Stimulated activated CD4-positive, alpha-beta T cell treated with anti-CD3 and anti-CD28 coated beads, Interleukin-15, amount 100 ng/mL, for 1 hour (primary cell): ENCODE measurements at places on chromosomes 3 and 15.

DNA sequence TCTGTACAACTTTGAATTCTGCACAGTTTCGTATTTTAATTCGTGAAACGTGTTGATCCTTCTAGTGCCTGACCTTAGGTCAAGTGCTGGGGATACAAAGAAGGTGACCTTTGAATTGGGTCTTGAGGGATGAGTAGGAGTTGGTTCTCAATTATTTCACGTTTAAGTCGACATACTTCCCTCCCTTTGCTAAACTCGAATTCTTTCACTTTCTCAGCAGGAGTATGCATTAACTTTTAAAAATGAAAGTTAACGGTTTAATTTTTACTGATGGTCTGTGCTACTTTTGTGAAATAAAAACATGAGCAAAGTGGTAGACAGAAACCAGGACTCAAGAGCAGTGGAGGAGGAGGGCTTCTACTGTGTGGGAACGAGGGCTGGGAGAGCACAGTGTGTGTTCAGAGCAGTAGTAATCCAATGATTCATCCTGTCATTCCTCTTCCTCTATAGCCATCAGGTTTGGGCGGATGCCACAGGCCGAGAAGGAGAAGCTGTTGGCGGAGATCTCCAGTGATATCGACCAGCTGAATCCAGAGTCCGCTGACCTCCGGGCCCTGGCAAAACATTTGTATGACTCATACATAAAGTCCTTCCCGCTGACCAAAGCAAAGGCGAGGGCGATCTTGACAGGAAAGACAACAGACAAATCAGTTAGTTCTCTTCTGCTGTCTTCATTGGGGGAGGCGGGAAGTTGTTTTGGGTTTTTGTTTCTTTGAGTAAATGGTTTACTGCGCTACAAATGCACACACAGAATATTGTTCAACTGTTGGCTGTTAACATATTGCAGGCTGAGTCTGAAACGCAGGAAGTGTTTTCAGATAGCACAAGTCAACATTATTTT lies 78.6 kb upstream of the TSEN2 start:
- DNase-seq = no peak

DNA sequence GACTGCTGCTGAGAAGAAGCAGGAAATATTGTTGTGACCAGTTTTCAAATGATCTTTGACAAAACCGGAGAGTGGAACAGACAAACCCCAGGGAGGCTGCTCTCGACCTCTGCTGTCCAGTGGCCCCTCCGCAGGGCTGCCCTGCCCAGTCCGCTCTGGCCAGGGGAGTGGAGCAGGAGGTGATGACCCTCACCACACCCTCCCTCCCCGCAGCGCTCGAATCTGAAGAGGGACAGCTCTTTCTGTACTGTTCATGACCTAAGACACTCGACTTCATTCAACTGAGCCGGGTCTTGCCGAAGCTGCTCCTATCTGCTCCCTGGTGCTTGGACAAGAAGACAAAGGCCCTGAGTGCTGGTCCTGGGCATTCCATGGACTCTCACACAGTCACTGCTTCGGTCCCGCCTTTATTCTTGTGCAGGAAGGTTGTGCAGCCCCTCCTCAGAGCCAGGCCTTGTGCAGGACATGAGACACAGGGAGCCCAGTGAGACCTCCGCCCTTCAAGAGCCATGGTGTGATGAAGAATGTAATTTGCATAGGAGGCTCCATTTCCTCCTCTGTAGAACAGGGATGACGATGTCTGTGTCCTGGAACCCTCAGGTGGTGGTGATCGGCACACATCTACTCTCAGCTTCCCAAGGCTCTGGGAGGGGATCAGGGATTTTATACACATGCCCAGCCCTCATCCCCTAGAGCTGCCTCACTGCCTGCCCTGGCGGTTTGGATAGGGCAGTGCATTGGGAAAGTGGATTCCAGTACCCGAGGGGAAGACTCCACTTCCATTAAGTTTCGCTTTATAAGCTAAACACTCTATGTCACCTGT lies 97.1 kb upstream of the PRR20G start:
- DNase-seq = no peak

DNA sequence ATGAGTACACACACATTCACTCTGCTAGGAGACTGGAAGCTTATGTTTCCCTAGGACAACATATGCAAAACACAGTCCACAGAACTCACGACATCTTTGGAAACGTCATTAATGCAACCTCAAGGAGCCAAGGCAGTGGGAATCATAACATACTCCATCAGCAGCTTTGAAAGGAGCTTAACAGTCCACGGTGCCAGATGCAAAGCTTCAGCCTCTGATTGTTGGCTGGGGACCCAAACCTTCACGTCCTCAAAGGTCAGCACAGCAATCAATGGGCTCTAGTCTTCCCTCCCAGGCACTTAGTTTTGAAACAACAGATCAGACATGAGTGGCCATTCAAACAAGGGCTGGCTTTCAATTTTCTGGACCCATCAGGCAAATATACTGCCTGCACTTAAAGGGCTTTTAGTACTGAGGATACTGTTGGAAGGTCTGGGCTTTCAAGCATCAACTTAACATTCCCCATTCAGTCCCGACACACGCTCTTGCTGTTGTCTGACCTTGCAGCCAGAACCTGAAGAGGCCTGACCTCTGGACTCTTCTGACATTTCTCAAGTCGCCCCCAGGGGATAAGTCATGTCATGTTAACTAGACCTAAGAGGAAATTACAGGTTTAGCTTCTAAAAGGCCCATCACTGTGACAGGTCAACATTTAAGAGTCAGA lies 223.0 kb downstream of the PDZRN3 start:
- DNase-seq = no peak

- DNase-seq = no peak
Observed at GRCh38 chr15:44726136-44726535, 10.2 kb upstream of the TRIM69 start.

DNA sequence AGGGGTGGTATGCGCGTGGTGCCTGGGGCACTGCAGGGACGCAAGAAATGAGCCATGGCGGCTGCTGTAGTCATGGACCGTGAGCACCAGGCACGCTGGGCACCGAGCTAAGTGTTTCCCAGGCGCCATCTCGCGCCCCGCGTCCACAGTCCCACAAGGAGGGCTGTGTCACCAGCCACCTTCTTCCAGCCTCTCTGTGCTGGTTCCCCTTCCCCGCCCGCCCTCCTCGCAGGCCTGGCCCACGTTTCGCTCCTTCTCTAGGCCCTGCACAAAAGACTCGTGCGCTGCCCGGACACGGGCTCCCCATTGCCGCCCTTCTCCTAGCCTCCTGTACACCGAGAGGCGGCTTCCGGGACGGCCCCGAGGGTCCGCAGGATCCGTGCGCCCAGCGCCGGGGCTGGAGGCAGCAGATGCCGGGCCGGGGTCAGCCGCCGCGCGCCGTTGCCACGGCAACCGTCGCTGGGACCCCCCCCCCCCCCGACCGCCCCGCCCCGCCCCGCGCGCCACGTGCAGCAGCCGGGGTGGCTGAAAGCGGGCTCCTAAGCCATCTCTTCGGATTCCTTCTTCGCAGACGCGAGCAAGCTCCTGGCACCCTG lies 113.4 kb downstream of the SRGAP3 start:
- no peak for DNase-seq

- no peak for DNase-seq
Observed at GRCh38 chr3:13501521-13501920, 21.4 kb downstream of the HDAC11 start.
